Activated effector memory CD4-positive, alpha-beta T cell treated with Interleukin-2 at 50 U/mL for 16 hours (primary cell): ENCODE measurements at places on chromosomes 2 and 18.

- no peak for DNase-seq
Measured at GRCh38 chr18:7830468-7830867, 263.4 kb downstream of the PTPRM start.

GRCh38 chr18:10304853-10305252 is 149.6 kb upstream of the APCDD1 start:
- no peak for DNase-seq

DNA sequence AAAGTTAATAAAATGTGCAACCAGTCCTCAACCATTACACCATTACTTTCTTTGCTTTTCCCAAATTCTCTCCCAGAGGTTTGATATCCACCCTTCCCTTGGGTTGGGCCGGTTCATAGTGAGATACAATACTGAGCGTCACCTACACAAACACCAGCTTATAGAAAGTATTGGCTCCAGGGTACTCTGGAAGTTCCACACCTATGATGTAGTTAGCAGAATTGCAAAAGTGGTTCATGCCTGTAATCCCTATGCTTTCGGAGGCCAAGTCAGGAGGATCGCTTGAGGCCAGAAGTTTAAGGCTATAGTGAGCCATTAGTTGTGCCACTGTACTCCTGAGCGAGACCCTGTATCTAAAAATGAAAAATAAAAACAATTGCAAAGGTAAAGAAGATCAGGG is 15.3 kb upstream of the MAP4K3 start:
- DNase-seq: no peak

GRCh38 chr18:43275546-43275945 is 1.7 kb downstream of the SYT4 start:
- no peak for DNase-seq

DNA sequence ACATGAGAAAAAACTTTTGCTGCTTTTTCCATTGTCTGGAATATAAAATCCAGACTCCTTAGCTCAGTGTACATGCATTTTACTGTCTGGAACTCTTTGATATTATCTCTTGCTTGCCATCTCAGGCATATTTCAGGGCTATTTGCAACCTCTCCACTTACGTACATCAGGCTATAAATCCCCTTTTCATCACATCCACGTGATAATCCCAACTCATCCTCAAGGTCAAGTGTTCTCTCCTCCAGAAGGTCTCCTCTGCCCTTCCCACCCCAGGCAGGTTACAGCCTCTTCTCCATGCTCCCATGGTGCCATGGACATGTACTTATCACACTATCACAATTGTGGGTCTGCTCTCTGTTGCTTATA is 202.5 kb upstream of the RBMS1 start:
- no peak for DNase-seq
